ENCODE measurements at places on chromosomes 1 and 21.
A peak's percentile ranks its signal among the peaks of the same experiment; 100 is the strongest.

GRCh38 chr1:36343651-36344394, 20.4 kb upstream of the EVA1B start:
- DNase-seq = no peak

GRCh38 chr1:167439301-167439988, 78.9 kb downstream of the CD247 start:
- no peak for DNase-seq

DNA sequence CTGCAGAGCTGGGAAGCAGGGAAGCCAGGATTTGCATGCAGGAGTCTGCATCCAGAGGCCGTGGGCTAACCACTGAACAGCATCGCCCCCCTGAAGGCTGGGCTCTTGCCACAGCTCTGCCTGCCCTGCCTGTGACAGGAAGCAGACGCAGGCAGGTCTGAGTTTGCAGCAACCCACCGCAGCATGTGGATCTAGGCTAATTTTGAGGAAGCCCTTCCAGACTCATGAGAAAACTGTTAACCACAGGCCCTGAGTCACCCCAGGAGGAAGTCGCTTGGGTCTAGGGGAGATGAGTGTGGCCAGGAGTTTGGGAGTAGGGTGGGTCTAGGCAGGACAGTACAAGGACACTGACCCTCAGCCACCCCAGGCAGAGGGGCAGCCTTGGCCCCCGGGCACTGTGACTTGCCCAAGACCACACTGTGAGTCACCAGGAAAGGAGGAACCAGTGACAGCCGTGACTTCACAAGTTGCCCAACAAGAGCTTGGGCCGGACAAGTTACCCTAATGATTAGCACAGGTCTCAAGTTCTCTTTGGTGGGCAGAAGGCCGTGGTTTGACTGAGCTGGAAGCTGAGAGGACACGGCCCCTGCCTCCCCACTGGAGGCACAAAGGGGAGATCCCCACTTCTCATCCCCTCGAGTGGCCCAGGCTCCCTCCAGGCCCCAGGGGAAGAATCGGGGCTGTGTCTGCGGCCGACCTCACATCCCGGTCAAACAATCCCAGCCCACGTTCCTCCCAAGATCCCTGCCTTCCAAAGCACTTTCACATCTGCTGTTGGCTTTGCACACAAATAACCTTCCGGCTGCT, 826 bp downstream of the LAPTM5 start:
- DNase-seq = no peak

DNA sequence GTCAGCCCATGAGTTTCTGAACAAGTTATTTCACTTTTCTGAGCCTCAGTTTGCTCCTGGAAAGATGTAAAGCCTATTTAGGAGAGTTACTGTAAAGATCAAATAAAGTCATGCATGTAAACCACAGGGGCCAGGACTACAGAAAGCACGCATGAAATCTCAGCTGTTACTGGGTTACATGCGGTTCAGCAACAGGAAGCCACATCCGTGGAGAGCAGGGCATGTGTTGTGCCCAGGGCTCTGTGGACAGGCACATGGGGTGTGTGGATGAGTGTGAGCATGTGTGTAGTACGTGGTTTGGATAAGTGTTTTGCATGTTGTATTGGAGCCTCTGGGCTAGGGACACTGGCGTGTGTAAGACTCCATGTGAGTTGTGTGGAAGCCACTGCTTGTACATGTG, 2.2 kb upstream of the EPHA2 start:
- no peak for DNase-seq

- no peak for DNase-seq
Observed at GRCh38 chr1:15712168-15712567, 23.9 kb upstream of the SLC25A34 start.

DNA sequence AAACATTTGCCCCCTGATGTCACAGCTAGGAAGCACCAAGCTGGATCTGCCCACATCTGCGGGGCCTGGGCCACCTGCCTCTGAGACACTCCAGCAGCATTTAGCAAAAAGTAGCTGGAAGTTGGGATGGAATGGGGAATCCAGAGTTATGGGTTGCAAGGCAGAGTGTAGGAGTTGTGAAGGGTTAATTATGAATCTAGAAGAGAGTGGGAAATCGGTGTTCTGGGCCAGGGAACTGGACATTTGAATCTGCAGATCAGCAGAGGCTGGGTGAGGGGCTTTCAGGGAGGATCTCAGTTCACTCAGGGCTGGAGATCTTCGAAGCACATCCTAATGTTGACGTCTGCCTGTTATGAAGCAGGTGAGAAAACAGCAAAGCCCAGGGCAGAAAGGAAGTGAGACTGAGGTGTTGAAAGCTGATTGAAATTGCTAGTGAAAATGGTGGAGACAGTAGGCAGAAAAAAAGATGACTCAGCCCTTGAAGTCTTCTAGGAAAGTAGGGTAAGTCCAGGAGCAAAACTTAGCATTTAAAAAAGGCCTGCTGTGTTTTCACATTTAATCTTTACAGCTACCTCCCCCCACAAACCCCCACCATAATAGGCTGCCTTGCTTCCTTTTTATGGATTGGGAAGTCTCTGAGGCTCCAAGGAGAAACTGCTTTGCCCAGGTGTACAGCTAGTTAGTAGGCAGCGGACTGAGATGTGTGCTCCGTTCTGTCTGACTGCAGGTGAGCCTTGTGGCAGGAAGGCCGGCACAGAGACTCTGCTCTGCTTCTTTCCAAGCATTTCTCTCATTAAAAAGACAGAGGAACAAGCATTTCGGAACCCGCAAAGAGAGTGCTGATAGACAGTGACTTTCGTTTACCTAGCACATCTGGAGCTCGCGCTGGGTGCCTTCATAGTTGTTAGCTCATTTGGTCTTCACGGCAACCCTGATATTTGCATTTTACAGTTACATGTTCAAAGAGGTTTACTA, 7.2 kb downstream of the VANGL1 start:
- no peak for DNase-seq

GRCh38 chr1:174682419-174683008, 234.8 kb downstream of the GPR52 start:
- DNase-seq = no peak

DNA sequence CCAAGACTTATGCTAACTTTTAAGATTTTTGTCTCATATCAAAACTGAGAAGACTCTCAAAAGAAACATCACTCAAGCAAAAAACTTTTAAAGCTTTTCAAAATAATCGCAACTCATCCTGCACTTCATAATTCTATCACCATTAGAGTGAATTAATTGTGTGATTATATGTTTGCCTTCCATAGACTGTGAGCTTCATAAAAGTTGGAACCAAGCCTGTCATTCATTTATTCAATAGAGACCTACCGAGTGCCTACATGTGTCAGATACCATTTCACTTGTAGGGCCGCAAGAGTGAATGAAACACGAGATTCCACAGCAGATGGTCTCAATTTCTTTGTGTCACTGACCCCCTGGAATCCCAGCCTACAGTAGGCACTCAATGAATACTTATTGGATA, 106.4 kb downstream of the RHOU start:
- DNase-seq = no peak

DNA sequence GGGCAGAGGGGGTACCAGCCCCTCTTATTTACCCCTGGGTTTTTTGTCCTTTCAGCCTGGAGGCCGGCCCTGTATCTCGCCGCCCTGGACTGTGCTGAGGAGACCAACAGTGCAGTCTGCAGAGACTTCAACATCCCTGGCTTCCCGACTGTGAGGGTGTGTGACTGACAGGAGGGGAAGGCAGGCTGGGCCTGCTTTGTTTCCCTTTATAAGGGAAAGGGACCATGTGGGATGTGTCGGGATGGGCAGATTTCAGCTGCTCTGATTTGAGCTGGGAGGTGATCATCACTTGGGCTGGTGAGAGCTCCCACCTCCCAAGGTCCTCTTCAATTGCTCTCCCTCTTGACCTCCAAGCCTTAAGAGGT, 11.7 kb downstream of the QSOX1 start:
- DNase-seq = no peak

GRCh38 chr1:115882913-115883902, 42.3 kb upstream of the NHLH2 start:
- DNase-seq = no peak

DNA sequence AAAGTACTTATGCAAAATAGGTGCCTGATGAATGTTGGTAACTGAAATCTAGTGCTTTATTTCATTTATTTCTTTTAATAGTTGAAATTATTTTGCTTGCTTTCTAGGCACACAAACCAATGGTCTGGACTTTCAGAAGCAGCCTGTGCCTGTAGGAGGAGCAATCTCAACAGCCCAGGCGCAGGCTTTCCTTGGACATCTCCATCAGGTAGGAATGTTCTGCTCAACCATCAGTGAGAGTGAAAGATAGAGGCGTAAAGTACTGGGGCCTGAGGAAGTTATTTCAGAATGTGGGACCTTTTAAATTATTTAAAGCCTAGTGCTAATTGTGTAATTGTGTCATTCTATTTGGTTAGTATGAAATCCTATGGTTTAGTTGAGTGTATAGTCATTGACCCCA, 144.7 kb downstream of the POU2F1 start:
- no peak for DNase-seq

- no peak for DNase-seq
Observed at GRCh38 chr1:83860490-83861221, 138.3 kb downstream of the TTLL7 start.

DNA sequence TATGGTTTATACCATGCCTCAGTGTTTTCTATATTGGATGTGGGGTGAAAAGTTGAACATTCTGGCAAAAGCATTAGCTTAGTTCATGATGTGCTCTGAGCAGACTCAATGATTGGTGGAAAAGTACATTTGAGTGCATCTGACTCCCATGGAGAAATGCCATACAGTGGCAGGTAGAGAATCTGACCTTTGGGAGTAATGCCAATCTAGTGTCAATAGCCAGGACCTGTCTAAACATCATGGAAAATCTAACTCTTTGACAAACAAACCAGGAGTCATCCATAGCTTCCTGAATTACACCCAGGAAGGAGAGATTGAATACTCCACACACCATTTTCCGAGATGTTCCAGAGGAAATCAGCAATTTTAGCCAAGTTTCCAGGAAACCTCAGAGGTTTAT, 51.0 kb downstream of the XCL1 start:
- no peak for DNase-seq

GRCh38 chr1:199302554-199302953, 663.7 kb downstream of the PTPRC start:
- no peak for DNase-seq

GRCh38 chr1:32399843-32400242, 5.6 kb upstream of the BSDC1 start:
- DNase-seq = no peak

DNA sequence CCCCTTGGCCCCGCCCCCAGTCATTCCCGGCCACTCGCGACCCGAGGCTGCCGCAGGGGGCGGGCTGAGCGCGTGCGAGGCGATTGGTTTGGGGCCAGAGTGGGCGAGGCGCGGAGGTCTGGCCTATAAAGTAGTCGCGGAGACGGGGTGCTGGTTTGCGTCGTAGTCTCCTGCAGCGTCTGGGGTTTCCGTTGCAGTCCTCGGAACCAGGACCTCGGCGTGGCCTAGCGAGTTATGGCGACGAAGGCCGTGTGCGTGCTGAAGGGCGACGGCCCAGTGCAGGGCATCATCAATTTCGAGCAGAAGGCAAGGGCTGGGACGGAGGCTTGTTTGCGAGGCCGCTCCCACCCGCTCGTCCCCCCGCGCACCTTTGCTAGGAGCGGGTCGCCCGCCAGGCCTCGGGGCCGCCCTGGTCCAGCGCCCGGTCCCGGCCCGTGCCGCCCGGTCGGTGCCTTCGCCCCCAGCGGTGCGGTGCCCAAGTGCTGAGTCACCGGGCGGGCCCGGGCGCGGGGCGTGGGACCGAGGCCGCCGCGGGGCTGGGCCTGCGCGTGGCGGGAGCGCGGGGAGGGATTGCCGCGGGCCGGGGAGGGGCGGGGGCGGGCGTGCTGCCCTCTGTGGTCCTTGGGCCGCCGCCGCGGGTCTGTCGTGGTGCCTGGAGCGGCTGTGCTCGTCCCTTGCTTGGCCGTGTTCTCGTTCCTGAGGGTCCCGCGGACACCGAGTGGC, at the start of gene SOD1:
Gene SOD1 (plus strand): TSS at position 158 of the 723 bp plus-strand sequence. CDS start 77 bp downstream, at position 235.
- peak; percentile 63 for DNase-seq

DNA sequence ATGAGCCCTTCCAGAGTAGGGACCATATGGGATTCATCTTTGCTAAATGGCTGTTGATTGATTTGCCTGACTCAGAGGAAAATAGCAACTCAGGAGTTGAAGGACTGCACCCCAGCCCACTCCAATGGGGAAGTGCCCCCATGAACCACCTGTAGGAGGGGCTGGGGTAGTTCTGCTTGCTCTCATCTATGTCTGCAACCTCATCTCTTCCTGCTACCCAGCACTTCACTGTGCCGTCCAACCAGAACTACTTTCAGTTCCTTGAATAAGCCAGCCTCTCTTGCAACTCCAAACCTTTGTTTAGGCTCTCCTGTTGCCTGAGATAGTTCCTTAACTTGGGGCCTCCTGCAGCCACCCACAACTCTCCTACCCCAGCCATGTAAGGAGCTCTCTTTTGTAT, 26.6 kb downstream of the BEND5 start:
- DNase-seq = no peak

DNA sequence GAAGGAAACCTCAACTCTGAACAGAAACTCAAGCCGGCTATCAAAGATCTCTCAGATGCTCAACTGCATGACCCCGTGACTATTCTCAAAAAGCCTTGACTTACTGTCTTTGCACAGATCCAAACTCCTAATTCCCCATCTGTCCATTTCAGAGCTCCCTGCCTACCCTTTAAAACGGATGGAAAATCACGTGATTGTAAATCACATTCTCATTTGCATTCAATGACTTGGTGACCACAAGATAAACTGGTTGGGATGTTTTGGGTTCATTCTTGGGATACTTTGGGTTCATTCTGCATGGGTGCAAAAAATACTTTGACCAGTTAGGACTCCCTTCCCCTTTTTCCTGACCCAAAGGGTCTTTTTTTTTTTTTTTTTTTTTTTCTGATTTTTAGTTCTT, 41.3 kb upstream of the RUNX1 start:
- DNase-seq = no peak

DNA sequence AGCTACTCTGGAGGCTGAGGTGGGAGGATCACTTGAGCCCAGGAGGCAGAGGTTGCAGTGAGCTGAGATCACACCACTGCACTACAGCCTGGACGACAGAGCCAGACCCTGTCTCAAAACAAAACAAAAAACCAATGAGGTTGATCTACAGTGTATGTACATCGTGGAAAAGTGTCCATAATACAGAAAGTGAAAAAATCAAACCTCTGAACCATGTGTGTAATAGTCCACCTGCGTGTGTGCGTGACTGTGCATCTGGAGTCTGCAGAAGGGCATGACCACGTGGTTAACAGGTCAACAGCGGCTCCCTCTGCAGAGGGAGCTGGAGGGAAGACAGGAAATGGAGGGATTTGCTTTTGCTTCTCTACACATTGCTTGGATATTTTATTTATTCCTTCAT, 32.4 kb upstream of the ENO1 start:
- no peak for DNase-seq

DNA sequence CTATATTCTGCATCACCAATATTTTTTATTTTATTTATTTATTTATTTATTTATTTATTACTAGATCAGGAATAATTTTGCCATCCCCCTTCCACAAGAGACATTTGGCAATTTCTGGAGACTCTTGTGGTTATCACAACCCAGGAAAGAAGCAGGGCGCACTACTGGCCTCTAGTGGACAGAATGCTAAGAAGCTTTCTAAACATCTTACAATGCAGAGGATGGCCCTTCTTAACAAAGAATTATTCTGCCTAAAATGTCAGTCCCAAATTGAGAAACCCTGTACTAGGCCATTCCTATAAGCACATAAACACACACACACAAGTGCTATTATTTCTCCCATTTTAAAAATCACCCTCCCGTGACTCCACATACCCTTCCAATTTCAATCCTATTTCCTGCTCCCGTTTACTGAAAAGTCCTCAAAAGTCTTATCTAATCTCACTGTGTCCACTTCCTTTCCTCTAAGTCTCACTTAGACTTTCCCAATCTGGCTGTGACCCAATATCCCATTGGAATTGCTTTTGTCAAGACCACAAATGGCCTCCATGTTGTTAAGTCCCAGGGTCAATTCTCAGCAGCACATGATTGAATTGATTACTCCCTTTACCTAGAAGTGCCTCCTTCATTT, 43.7 kb upstream of the RNF11 start:
- DNase-seq = no peak

GRCh38 chr1:18640228-18641004, 9.8 kb downstream of the PAX7 start:
- DNase-seq = no peak
